Stimulated activated CD8-positive, alpha-beta memory T cell treated with anti-CD3 and anti-CD28 coated beads, Interleukin-2, amount 100 ng/mL, for 1 hour (primary cell): ENCODE measurements at places on chromosomes 2 and 18.

DNA sequence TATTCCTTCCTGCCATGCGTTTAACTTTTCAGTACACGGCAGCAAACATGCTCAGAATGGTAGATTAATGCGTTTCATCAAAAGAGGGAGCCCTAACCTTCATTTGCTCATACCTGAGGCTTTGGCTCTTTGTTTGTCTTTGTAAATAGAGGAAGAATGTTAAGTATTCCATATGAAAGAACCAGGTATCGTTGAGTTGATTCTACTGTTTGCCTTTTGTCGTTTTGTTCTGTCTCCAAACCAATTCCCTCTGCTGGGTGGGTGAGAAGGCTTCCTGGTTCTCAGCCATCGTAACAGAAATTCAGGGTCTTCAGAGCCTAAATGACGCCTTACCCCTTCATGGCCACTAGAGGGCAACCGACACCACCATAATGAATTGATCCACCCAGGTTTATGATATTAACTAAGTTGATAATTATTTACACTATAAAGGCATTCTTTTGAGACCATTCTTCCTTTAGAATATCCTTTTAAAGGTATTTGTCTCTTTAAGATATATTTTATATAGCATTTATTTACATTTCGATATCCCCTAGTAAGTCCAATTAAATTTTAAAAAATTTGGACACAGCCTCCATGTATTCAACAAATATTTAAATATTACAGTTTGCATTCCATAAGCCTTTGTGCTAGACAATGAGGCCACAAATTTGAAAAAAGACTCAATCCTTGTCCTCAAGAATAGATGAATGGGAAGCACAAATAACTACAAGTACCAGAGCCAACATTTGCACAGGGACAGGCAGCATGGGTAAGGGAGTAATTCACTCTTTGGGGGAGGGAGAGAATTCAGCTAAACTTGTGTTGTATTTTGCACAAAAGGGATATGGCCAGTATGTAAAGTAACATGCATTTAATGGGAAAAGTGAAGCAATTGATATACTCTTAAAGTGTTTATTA, 48.1 kb downstream of the TIMM21 start:
- peak; percentile 16 for DNase-seq

GRCh38 chr2:138012968-138013367, 48.7 kb downstream of the HNMT start:
- no peak for DNase-seq

- DNase-seq = no peak
Measured at GRCh38 chr2:98471402-98472131, 26.9 kb downstream of the INPP4A start.

- no peak for DNase-seq
Measured at GRCh38 chr18:8995096-8995495, 107.4 kb upstream of the NDUFV2 start.

DNA sequence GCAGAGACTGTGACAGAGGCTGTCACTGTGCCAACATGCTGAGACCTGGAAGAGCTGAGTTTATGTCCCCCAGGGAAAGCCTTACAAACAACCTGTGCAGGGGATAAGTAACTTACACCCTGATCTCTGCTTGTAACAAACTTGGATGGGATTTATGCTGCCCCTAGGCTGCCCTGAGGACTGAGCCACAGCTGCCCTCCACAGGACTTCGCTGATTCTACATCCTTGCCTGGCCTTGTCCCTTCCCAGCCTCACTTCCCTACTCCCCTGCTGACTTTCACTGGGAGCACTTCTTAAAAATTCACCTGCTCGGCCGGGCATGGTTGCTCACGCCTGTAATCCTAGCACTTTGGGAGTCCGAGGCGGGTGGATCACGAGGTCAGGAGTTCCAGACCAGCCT, 45.9 kb upstream of the ASAP2 start:
- DNase-seq = no peak
